NCI-H1694 (cell line): ENCODE measurements at places on chromosomes 4 and X.

DNA sequence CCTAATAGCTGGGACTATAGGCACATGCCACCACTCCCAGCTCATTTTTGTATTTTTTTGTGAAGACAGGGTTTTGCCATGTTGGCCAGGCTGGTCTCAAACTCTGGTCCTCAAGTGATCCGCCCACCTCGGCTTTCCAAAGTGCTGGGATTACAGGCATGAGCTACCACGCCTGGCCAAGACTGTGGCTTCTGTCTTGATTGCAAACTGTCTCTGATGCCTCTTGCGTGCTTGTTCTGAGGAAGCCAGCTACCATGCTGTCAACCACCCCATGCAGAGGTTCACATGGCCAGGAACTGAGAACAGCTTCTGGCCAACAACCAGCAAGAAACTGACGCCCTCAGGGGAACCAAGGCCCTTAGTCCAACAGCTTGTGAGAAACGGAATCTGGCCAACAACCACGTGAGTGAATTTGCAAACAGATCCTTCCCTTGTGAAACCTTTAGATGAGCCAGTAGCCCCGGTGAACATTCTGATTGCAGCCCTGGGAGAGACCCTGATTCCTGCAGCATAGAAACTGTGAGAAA is 71.2 kb downstream of the SUPT20HL2 start:
- DNase-seq, result no peak

DNA sequence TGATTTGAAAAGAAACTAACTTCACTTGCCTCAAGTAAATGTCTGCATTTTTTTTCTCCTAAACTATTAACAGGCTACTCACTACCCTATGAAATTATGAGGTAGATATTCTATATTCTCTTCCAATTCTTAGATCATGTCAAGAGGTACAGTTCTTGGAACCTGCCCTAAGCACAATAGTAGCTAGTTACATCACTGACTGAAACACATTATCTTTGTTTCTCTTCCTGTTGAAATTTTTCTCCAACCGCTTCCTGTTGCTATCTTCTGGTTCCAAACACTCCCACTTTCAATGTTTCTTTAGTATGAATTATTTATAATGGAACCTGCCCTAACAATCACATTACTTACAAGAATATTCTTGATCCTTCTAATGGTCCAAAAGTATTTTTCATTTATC is 5.0 kb upstream of the BANK1 start:
- DNase-seq, result no peak

DNA sequence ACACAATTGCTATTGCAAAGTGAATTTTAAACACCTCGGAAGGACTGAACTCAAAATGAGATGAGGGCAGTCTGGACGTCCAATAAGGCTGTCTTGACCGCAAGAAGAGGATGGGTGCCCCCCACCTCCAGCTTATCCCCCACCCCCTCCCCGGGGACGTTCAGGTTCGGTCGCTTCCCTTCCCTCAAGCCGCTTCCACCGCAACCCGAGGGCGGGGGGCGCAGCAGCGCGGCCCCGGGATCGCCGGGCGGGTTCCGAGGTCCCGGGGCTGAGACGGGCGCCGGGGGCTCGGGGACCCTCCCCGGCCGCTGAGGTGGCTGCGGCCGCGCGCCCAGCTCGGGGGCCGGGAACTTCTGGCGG is 480 bp downstream of the USP46 start:
- no peak for DNase-seq

- no peak for DNase-seq
Observed at GRCh38 chrX:80765220-80765625, 44.5 kb downstream of the BRWD3 start.

DNA sequence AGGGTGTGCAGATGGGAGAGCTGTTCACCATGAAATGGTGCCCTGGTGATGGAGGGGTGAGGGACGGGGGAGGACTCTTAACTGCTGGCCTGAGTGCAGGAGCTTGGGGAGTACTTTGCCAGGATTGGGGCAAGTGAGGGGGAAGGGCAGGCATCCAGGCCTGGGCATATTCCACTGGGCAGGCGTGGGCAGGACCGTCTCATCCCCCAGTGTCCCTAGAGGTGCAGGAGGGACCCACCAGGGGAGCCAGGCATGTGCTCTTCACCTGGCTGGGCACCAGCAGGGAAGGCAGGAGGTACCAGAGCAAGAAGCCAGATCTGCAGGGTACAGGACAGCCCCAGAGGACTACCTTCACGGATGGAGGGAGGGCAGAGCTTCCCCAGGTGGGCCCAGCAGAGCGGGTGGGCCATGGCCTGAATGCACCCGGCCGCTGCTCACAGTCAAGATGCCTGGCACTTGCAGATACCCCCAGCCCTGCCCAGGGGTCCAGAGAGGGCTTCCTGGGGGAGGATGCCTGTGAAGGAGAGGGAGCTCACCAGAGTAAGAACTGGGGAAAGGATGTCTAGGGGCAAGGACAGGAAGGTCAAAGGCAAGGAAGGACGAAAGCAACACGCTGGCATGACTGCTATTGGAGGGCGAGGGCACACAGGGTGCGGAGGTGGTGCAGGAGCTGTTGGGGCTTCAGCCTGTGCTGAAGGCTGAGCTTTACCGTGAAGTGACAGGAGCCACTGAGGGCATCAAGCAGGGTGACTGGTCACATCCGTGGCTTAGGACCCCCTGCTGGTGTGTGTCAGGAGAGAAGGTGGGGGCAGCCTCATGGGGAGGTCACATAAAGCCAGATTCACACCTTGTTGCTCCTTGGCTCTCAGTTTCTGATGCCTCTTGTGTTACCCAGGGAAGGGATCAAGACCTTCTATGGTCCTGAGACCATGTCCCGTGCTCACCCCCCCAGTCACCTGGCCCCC is 68.2 kb upstream of the NKX1-1 start:
- DNase-seq, result no peak

GRCh38 chrX:139930916-139931645 is 1.8 kb downstream of the ATP11C start:
- peak; percentile 7 for DNase-seq

- DNase-seq, result no peak
Observed at GRCh38 chr4:152181150-152181549, 354.7 kb downstream of the FBXW7 start.

- no peak for DNase-seq
Observed at GRCh38 chr4:65083076-65083475, 587.2 kb downstream of the EPHA5 start.

- peak; percentile 28 for DNase-seq
Observed at GRCh38 chrX:130994671-130995070, 63.5 kb upstream of the ARHGAP36 start.

GRCh38 chr4:77712675-77713074 is 106.5 kb downstream of the CNOT6L start:
- no peak for DNase-seq

DNA sequence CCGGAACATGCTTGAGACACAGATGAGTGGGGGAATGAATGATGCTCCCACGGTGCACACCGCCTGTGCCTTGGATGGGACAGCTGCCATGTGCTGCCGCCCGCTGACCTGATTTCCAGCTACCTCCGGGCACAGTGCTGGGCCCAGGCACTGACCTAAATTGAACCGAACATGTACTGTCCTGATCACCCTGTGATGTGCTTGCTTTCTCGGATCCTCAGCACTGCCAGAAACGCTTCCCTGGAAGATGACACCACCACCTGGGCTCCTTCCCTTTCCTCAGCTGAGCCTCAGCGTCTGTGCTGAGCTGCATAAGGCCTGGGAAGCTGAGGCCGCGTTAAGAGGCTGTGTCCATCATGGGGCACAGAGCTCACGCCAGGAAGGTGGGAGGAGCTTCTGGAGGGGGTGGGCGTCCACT is 39.3 kb upstream of the MXD4 start:
- DNase-seq, result no peak

DNA sequence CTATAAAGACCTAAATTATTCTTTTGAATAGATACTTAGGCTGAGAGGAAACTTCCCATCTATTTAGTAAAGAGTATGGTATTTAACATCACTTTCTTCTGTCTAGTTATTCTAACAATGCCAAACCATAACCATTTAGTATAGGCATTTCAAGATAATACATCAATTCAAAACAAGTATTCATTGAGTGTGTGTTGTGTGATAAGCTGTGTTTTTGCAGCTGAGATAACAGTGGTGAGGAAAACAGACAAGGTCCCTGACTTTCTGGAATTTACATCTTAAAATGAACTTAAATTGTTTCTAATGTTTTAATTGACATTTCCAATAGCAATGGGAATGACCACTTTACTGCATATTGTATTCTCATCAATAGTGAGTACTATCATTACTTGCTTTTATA is 22.4 kb upstream of the TSPAN5 start:
- no peak for DNase-seq

DNA sequence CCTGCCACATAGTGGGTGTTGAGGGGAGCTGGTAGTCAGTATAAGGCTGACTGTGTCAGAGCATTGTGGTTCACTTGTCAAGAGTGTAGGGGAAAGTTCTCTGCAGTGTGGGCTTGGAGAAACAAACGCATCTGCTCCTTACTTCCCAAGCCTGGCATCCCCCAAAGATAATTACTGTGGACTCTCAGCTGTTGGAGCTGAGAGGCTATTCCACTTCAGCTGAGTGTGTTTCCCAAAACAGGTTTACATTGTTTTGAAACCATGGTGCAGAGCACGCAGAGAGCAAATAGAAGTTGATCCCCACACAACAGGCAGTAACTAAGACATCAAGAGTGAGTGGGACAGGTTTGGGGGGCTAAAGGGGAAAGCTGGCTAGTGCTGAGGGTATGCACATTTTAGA is 181.0 kb upstream of the EOLA2 start:
- DNase-seq, result no peak

GRCh38 chrX:123331349-123331748 is 147.3 kb downstream of the GRIA3 start:
- DNase-seq, result no peak

DNA sequence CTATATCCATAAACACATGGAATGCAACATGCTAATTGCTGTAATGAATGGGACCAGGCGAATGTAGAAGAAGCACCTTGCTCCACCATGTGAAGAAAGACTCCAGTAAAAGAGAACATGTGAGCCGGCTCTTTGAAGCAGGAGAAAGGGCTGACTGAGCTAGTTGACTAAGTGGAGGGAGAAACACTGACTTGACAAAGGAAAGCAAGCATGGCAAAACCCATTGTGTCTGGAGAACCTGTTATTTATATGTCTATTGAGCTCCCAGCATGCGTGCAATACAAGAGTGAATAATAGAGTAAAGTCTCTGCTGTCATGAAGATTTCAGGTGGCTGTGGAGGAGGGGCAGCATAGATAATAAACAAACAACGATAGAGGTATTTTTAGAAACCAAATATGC is 559.9 kb downstream of the RAB28 start:
- no peak for DNase-seq

GRCh38 chrX:152992115-152992514 is 1.8 kb downstream of the PNMA5 start:
- no peak for DNase-seq

DNA sequence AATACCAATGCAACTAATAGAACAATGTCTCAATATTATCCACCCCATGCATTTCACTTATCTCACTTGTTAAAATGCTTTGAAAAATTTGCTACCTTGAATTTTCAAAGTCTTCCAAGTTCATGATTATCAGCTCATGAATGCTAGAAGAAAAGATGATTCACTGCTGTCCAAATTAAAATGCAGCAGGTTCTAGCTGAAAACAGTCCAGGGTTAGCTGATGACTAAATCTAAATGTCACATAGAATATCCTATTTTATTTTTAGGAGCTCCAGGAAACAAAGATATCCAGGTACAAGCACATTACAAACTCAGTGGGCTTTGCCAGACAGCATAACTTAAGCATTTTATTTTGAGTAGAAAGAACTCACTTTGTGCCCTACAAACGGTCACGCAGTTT is 38.0 kb upstream of the SPARCL1 start:
- DNase-seq, result no peak

DNA sequence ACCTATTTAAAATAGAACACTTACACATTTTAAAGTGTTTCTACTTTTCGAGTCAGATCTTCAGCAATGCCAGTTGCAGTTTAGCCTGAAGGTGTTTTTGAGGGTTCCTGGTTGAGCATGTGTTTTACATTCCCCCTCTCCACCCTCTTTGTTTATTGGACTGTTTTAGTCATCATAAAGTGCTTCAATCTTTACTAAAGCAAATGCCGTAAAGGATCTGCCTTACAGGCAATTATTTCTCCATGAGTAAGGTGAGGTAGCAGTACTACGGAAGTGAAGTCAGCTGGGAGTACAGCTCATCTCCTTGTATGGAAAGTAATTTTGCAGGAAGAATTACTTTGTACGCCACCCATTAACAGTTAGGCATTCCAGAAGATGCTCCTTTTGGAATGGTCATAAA is 36.9 kb downstream of the PDLIM5 start:
- DNase-seq, result no peak

DNA sequence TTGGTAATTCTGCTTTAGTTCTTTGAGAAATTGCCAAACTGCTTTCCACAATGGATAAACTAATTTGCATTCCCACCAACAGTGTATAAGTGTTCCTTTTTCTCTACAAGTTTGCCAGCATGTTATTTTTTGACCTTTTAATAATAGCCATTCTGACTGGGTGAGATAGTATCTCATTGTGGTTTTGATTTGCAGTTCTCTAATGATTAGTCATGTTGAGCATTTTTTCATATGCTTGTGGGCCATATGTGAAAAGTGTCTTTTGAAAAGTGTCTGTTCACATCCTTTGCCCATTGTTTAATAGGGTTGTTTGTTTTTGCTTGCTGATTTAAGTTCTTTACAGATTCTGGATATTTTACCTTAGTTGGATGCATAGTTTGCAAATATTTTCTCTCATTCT is 25.9 kb downstream of the ENPEP start:
- no peak for DNase-seq

- no peak for DNase-seq
Observed at GRCh38 chrX:99415470-99415869, 994.6 kb downstream of the PCDH19 start.

- DNase-seq, result no peak
Observed at GRCh38 chr4:19850909-19851308, 400.8 kb upstream of the SLIT2 start.

DNA sequence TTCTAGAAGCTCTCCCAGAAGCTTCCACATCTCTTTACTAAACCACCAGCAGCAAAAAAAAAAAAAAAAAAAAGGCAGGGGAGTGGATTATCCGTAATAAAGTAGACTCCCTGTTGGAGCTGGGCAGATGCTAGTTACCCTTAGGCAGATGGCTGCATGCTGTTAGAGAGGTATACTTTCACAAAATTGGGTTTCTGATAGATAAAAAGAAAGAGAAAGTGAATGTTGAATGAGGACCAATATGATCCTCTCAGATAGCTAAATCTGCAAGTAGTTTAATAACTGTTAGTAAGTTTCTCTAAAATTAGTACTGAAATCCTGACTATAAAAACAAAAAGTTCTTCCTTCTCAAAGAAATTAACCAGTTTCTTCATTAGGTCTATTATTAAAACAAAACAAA is 195.4 kb downstream of the ANAPC10 start:
- DNase-seq, result no peak

DNA sequence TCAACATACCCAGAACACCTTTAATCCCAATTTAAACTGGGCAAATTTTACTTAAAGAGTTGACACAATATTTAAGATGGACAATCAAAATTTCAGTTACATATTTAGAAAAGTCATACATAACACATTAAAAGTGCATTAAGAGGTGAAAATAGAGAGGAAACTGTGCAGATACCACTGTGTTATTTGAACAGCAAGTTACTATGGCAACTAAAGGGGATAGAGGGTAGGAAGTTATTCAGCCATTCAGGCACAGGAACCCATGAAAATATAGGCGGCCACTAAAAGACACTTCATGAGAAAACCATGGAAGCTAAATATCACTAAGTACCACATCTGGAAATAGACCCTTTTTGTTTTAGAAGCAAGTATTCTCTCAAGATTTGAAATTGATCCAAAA is 75.1 kb downstream of the PDGFC start:
- DNase-seq, result no peak
